ENCODE measurements at places on chromosomes 3 and 15.

DNA sequence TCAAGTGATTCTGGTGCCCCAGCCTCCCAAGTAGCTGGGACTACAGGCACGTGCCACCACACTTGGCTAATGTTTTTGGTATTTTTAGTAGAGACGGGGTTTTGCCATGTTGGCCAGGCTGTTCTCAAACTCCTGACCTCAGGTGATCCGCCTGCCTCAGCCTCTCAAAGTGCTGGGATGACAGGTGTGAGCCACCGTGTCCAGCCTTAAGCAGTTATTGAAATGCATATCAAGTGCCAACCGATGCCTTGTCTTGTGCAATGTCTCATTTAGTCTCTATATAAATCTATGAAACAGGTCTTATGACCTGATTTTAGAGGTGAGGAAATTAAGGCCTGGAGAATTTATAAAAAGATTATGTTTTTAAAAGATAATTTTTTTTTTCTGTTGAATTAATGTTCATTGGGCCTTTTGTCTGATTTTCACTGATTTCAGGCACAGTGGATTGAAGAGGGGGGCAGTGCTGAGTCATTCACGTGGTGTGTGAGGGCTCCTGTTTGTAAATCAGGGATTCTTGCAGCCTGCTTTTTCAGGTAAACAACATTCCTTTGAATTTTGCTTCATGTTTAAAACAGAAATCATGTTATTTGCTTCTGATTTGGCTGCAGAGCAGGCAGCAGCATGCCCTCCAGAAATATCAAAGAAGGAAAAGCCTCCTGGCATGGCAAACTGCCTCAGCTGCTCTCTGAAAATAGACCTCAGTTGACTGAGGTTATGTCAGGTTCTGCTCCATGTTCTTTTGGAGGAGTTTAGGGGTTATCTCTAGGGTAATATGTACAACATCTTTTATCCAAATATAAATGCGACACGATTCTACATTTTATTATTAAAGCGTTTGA is 407.0 kb upstream of the RGMA start:
- DNase-seq: no peak

GRCh38 chr15:75677465-75678323 is 30.0 kb downstream of the SNX33 start:
- DNase-seq: no peak

GRCh38 chr15:70035719-70036077 is 62.0 kb downstream of the TLE3 start:
- no peak for DNase-seq

DNA sequence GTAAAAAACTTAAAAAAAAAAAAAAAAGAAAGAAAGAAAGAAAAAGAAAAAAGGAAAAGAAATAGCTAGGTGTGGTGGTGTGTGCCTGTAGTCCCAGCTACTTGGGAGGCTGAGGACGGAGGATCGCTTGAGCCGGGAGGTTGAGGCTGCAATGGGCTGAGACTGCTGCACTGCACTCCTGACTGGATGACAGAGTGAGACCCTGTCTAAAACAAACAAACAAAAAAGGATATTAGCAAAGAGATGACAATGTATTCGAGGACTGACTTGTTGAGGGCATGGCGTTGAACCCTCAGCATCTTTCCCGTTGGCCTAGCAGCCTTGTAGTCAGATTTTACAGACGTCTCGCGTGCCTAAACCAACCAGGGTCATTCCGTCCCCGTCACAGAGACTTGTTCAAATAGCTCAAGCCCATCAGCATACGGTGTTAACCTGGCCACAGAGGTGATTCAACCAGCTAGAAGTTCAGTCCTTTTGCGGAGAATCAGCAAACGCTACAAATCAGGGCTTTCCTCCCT is 528 bp upstream of the NIT2 start:
- DNase-seq: no peak

DNA sequence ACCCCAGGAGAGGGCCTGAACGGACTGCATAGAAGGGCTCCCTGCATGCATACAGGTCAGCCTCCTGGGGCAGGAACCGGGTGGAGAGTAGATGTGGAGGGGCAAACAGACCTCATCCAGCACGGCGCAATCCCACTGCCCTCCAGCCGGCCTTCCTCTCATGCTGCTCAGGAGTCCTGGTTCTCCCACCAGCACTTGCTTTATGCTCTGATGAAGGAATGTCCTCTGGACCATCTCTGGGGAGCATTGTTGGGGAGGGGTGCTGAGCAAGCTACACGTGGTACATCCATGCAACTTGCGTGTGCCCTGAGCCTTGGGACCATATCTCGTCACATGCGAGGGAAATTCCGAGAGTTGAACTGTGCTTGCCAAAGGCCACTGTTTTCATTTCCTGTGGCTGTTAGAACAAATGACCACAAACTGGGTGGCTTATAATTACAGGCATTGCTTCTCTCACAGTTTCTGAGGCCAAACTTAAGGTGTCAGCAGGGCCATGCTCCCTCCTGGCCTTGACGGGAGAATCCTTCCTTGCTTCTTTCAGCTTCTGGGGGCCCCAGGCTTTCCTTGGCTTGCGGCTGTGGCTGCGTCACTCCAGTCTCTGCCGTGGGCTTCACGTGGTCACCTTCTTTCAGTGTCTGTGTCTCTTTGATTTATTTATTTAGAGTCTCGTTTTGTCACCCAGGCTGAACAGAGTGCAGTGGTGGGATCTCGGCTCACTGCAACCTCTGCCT is 12.2 kb downstream of the SELENOS start:
- DNase-seq: no peak

GRCh38 chr15:100111125-100112060 is 230.4 kb downstream of the ADAMTS17 start:
- DNase-seq: no peak

All from HEK293T (cell line).